ENCODE measurements at places on chromosomes 3 and 15.

GRCh38 chr3:33167716-33168336 lies 50.8 kb downstream of the SUSD5 start:
- no peak for DNase-seq

GRCh38 chr3:188253123-188253793 lies 99.3 kb downstream of the LPP start:
- DNase-seq: no peak

GRCh38 chr15:67945951-67946700 lies 106.3 kb upstream of the RNU6-1 start:
- no peak for DNase-seq

GRCh38 chr3:181851063-181851462 lies 139.3 kb downstream of the SOX2 start:
- DNase-seq: no peak

GRCh38 chr3:190983875-190984274 lies 121.4 kb upstream of the GMNC start:
- DNase-seq: no peak

- no peak for DNase-seq
Observed at GRCh38 chr3:153285982-153286381, 124.0 kb downstream of the RAP2B start.

DNA sequence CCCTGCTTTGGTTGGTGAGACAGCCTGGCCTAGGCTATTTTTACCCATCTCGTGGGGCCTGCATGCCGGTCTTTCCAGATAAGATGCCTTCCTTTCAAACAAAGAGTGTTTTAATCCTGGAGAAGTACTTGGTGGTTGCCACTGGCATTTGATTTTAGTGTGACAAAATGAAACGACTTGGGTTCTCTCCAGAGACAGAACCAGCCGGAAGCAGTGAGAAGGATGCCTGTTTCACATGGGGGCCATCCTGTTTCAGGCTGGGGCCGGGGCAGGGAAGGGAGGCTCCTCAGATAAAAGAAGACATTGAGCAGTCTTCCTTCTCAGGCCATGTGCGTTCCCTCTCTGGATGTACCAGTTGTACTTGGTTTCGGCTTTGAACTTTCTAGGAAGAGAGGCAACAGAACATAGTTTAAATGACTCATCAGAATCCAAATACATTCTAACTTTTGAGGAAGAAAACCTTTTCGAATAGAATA lies 74.9 kb downstream of the TOP2B start:
- DNase-seq: no peak

GRCh38 chr3:137746808-137747207 lies 17.3 kb upstream of the SOX14 start:
- no peak for DNase-seq

- no peak for DNase-seq
Observed at GRCh38 chr3:49788056-49788455, 1.7 kb upstream of the IP6K1 start.

GRCh38 chr3:41173926-41174885 lies 25.1 kb upstream of the CTNNB1 start:
- DNase-seq: no peak

DNA sequence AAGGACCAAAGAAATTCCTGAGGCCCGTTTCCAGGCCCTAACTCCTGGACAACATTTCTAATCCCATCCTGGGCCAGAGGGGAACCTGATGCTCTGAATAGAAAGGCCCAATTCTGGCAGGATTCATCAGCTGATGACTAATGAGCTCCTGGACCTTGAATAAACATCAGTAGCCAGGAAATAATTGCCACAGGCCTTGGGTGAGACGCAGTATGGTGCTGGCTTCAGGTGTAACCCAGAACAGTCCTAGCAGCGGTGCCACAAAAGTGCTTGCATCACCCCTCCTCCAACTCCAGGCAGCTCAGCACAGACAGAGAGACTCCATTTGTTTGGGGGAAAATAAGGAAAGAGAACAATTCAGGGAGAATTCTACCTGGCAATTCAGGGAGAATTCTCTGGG lies 184.7 kb upstream of the POU1F1 start:
- DNase-seq: no peak

- no peak for DNase-seq
Observed at GRCh38 chr15:40603935-40604334, 9.9 kb downstream of the KNL1 start.

- DNase-seq: no peak
Observed at GRCh38 chr3:138310494-138310893, 19.2 kb downstream of the NME9 start.

DNA sequence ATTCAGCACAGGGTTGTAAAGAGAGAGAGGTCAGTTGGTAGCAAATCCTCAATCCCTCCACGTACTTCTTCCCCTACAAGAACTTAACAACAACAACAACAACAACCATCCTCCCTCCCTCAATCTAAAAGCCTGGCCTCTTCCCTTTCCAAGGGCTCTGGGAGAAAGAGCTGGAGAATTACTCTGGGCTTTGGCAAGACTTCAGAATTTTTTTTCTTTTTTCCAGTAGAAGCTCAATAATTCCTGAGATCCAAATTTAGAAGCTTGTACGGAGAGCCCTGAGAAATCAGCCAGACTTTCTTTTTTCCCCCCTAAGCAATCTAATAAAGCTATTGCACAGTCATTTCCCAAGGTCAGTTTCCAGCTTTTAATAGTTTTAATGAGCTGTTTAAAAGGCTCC lies 95.8 kb upstream of the CACNA2D3 start:
- no peak for DNase-seq

DNA sequence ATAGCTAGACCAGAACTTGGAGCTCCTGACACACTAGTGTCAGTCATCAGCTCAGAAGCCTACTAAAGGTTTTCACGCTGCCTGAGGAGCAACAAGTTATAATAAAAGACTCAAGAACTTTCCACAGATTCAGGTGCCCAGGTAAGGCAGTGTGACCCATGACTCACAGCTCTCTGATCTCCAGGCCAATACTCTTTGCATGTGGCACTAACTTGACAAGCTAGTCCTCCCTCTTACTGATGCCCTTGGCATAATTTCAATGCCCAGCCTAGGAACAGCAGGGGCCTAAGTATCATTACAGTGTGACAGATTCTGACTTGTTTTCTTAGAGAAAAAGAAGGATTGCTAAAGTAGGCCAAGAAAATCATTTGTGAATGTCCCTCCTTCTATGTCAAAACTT lies 38.4 kb downstream of the MEIS2 start:
- DNase-seq: no peak

- DNase-seq: no peak
Observed at GRCh38 chr15:26358708-26359107, 414.2 kb downstream of the GABRB3 start.

DNA sequence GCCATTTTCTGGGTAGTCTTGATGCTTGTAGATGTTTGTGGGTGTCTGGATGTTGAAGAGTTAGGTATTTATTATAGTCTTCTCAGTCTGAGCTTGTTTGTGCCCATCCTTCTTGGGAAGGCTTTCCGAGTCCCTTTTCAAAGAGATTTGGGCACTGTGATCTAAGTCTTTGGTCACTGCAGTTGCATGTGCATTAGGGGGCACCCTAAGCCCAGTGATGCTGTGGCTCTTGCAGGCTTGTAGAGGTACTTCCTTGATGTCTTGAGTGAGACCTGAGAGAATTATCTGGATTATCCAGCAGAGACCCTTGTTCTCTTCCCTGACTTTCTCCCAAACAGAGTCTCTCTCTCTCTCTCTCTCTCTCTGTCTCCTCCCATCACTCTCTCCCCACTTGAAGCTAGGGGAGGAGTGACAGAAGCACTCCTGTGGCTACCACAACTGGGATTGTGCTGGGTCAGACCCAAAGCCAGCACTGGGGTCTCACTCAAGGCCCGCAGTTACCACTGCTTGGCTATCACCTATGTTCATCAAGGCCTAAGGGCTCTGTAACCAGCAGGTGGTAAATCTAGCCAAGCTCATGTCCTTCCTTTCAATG lies 68.5 kb downstream of the TMCO5A start:
- no peak for DNase-seq

DNA sequence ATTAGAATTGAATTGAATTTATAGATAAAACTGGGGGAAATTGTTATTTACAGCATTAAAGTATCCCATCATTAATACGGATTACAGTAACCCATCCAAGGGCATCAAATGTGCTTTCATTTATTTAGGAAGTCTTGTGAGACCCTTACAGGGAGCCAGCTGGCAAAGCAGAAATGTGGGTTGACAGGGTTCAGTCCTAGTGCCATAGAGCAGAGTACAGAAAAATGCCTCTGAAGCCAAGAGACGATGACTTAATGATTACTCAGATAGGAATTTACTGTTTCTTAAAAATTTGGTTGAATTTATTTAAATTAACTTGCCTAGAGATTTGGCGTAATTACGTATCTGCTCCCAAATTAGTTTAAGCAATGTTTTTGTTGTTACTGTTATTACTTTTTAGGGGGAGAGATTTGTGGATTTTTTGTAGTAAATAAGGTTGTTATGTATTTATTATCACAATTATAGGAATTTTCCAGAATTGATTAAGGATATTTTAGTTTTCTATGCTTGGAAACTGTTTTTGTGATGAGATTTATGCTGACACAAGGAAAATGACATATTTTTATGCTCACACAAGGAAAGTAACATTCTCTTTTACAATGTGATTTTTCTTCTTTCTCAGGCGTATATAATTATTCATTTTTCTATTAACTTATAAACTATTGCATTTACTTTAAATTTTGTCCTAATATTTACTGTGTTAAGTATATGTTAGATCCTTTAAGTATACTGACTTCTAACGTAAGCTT lies 152.0 kb downstream of the EPHA6 start:
- no peak for DNase-seq

DNA sequence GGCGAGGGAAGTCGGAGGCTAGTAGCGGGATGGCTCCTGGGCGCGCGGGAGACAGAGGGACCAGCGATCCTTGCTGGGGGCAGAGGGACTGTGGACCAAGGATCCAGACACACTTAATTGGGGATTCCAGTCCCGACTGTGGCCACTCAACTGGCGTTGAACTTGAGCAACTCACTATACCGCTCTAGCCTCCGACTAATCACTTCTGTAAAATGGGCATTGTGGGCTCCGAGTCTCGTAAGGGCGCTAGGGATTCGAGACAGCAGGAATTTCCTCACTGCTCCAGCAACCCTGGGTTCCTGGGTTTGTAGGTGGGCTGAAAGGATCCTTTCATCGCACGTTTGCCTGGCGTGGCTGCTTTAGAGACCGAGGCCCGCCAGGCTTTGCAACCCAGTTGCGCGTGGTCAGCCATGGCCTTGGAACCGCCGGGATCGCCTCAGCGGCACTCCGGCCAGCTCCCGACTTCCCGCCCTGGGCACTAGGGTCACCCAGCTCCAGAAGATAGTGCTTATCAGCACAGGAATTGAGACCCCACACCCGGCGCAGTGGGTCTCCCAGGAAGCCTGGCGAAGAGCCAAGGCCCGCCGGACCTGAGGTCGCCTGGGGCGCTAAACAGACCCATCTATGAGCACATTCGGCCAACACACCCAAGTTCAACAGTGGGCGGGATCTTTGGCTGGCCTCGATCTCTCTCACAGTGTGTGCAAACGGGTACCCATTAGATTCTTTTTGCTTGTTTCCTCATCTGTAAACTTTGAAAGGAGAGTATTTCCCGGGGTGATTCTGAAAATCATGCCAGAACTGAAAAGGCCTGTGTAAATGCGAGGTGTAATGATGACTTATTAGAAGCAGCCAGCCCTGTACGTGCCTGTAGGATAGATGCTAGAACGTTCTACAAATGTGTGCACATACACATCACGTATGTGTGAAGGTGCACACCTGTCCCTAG lies 9.9 kb downstream of the FOXL2 start:
- DNase-seq: no peak

GRCh38 chr3:173743516-173743915 lies 346.0 kb downstream of the NLGN1 start:
- DNase-seq: no peak

DNA sequence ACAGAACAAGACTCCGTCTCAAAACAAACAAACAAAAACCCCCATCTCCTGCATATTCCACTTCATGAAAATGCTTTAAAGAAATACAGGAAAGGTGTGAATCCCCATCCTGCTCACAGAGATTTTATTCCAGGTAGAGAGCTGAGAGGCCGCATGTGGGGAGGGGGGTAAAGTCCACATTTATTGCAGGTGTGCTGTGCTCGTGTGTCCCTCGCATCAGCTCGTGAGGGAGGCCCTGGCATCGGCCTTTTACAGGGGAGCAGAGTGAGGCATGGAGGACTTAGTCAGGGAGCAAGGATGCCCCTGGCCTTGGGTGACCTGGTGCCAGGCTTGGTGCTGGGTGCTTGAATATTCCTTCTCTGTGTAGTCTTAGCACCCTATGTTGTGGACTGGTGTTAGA lies 413.5 kb upstream of the C2CD4B start:
- no peak for DNase-seq

GRCh38 chr3:126945171-126945721 lies 37.7 kb upstream of the PLXNA1 start:
- DNase-seq: no peak

DNA sequence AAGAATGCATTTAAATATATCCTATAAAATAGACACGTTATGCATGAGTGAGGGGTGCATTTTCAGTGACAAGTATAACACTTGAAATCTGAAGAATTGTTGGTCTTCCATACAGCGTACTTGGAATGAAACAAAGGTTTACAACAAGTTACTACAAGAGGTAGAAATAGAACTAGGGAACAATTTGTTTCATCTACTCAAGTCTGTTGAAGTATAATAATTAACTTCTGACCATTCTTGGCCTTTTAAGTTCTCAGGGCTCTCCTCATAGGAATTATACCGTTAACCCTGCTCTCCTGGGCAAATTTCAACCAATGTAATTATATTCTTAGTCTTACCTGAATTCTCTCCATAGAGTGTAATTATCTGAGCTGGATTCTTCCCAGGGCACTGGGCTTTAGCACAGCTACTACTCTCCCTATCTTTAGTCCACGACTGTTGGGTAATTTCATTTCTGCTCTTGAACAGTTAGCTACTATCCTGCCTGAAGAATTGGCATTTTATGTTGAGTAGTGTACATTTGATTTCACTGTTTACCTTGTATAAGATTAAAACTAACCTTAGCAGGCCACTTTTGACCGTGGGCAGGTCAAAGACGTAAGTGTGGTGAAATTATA lies 100.6 kb downstream of the UBE2E2 start:
- no peak for DNase-seq

- DNase-seq: no peak
Observed at GRCh38 chr15:95025924-95026728, 794.8 kb downstream of the MCTP2 start.

Data from stimulated activated CD8-positive, alpha-beta memory T cell treated with anti-CD3 and anti-CD28 coated beads, Interleukin-2, amount 100 ng/mL, for 1 hour (primary cell).